Natural killer cell treated with Interleukin-12 subunit alpha and Interleukin-12 subunit beta and Interleukin-15 and Interleukin-18, amount 100 ng/mL, for 72 hours (primary cell): ENCODE measurements at places on chromosomes 16 and 17. TPM values are rescaled to one million over a fixed set of nuclear protein-coding genes. Genes with fewer than 3 reads are reported as not detected.

The USB1 gene
- 74.3 TPM for total RNA-seq

The DHX58 gene
- 7.6 TPM for total RNA-seq

The CCDC154 gene
- total RNA-seq, result 3.6 TPM

The C17orf107 gene
- 1.3 TPM for total RNA-seq

The MC1R gene
- total RNA-seq, result 9.3 TPM

The EPN3 gene
- total RNA-seq, result not detected

The FAM171A2 gene
- total RNA-seq, result 0.25 TPM

The TBC1D24 gene
- 22.0 TPM for total RNA-seq

The KCNG4 gene
- total RNA-seq, result not detected

The ACE gene
- total RNA-seq, result not detected

The CPHXL2 gene
- not detected for total RNA-seq

The CLEC18A gene
- 5.1 TPM for total RNA-seq
